Endothelial cell of umbilical vein (primary cell): ENCODE measurements at places on chromosomes 11 and 22. TPM values are rescaled to one million over a fixed set of nuclear protein-coding genes. Genes with fewer than 3 reads are reported as not detected.

- peaks cover 29% of the 10 kb centered on the region for H3K4me1 ChIP-seq
- no peak overlapping the region for H3K27ac ChIP-seq
- peak overlapping the region; percentile 56 for H3K4me3 ChIP-seq
- peaks cover 57% of the 10 kb centered on the region for H3K27me3 ChIP-seq
Observed at GRCh38 chr11:16606784-16607674, 131.4 kb upstream of the C11orf58 start.

GRCh38 chr22:29830585-29830984 lies 7.5 kb downstream of the ASCC2 start:
- no peak overlapping the region for H3K4me3 ChIP-seq
- H3K27me3 ChIP-seq: no peaks in the 10 kb centered on the region
- DNase-seq: no peak
- peaks cover 2% of the 10 kb centered on the region for H3K36me3 ChIP-seq
- no peaks in the 10 kb centered on the region for H3K4me1 ChIP-seq
- H3K27ac ChIP-seq: no peak overlapping the region

- peak overlapping the region; percentile 87 for H3K27ac ChIP-seq
- no peaks in the 10 kb centered on the region for H3K27me3 ChIP-seq
- no peak overlapping the region for H3K4me3 ChIP-seq
- peak; percentile 46 for DNase-seq
- H3K36me3 ChIP-seq: no peaks in the 10 kb centered on the region
Observed at GRCh38 chr11:74320538-74320937, 9.1 kb upstream of the P4HA3 start.

DNA sequence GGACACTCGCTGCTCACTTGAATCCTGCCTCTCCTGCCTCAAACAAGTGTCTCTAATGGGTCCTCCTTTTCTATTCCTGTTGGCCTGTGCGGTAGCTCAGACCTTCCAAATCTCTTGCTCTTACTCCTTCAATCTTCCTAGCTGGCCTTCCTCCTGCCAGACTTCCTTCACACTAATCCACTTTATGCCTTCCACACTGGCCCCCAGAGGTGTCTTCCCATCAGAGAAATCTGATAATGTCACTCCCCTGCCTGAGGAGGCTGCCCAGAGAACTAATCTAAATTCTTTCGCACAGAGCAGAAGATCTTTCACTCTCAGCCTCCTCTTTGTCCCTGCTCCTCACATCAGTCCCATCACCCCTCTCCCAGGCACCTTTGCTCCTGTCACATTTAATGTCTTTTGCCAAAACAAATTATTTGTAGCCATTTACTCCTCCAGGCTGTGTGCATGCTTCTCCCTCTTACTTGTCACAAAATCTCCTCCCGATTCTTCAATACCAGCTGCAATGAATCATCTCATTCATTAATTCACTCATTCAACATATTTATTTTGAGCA lies 175.7 kb downstream of the MAML2 start:
- no peak for DNase-seq
- H3K4me1 ChIP-seq: peaks cover 28% of the 10 kb centered on the region
- no peaks in the 10 kb centered on the region for H3K36me3 ChIP-seq
- H3K27ac ChIP-seq: no peak overlapping the region
- no peak overlapping the region for H3K4me3 ChIP-seq
- H3K27me3 ChIP-seq: no peaks in the 10 kb centered on the region

- H3K4me1 ChIP-seq: no peaks in the 10 kb centered on the region
- H3K27ac ChIP-seq: no peak overlapping the region
- H3K4me3 ChIP-seq: no peak overlapping the region
- no peaks in the 10 kb centered on the region for H3K27me3 ChIP-seq
- no peak for DNase-seq
Observed at GRCh38 chr22:45529105-45529504, 26.4 kb downstream of the FBLN1 start.

GRCh38 chr22:21823740-21824444 lies 43.6 kb downstream of the MAPK1 start:
- peak; percentile 22 for DNase-seq
- H3K27me3 ChIP-seq: no peaks in the 10 kb centered on the region
- H3K4me1 ChIP-seq: peaks cover 23% of the 10 kb centered on the region
- H3K4me3 ChIP-seq: no peak overlapping the region
- no peaks in the 10 kb centered on the region for H3K36me3 ChIP-seq

DNA sequence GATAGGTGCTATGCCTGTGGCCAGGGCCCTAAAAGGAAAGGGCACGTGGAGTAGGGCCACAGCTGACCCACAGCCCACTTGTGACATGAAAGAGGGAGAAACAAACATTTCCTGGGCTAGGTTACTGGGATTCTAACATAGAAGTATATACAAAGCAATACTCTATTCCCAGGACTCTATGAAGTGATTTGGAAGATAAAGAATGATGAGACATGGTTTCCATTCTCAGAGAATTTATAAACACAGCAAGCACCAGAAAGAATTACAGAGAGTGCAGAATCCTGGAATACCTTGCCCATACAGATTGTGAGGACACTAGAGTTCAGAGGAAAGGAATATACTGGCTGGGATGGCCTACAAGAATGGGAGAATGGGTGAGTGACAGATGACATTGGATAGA lies 86.4 kb downstream of the KIRREL3 start:
- no peaks in the 10 kb centered on the region for H3K4me1 ChIP-seq
- no peak overlapping the region for H3K4me3 ChIP-seq
- no peak for DNase-seq
- no peaks in the 10 kb centered on the region for H3K36me3 ChIP-seq
- H3K27me3 ChIP-seq: no peaks in the 10 kb centered on the region

DNA sequence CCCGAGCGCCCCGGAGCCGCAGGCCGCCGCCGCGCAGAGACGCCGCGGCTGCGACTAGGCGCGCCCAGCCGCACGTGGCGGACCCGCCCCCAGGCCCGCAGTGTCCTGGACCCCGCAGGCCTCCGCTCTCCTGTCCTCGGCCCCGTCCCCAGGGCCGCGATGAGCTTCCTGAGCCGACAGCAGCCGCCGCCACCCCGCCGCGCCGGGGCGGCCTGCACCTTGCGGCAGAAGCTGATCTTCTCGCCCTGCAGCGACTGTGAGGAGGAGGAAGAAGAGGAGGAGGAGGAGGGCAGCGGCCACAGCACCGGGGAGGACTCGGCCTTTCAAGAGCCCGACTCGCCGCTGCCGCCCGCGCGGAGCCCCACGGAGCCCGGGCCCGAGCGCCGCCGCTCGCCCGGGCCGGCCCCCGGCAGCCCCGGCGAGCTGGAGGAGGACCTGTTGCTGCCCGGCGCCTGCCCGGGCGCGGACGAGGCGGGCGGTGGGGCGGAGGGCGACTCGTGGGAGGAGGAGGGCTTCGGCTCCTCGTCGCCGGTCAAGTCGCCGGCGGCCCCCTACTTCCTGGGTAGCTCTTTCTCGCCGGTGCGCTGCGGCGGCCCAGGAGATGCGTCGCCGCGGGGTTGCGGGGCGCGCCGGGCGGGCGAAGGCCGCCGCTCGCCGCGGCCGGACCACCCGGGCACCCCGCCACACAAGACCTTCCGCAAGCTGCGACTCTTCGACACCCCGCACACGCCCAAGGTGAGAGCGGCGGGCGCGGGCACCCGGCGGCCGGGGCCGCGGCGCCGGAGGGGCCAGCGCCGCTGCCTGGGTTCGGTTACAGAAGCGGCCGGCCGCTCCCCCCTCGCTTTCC lies 528 bp downstream of the WEE1 start:
- no peaks in the 10 kb centered on the region for H3K27me3 ChIP-seq
- peaks cover 27% of the 10 kb centered on the region for H3K4me1 ChIP-seq
- peak overlapping the region; percentile 83 for H3K27ac ChIP-seq
- no peak for DNase-seq
- H3K4me3 ChIP-seq: peak overlapping the region; percentile 97

GRCh38 chr11:127804747-127805400 lies 782.5 kb downstream of the ETS1 start:
- H3K27me3 ChIP-seq: no peaks in the 10 kb centered on the region
- no peak overlapping the region for H3K4me3 ChIP-seq
- no peaks in the 10 kb centered on the region for H3K36me3 ChIP-seq

- H3K36me3 ChIP-seq: no peaks in the 10 kb centered on the region
- H3K4me3 ChIP-seq: peak overlapping the region; percentile 96
- H3K27ac ChIP-seq: peak overlapping the region; percentile 44
- peaks cover 24% of the 10 kb centered on the region for H3K4me1 ChIP-seq
- no peaks in the 10 kb centered on the region for H3K27me3 ChIP-seq
- DNase-seq: no peak
Observed at GRCh38 chr22:43955883-43956782, 891 bp downstream of the SAMM50 start.

- no peaks in the 10 kb centered on the region for H3K36me3 ChIP-seq
- no peaks in the 10 kb centered on the region for H3K4me1 ChIP-seq
- H3K4me3 ChIP-seq: no peak overlapping the region
- no peak for DNase-seq
- no peaks in the 10 kb centered on the region for H3K27me3 ChIP-seq
- no peak overlapping the region for H3K27ac ChIP-seq
Observed at GRCh38 chr11:2583605-2583958, 116.2 kb downstream of the KCNQ1OT1 start.

DNA sequence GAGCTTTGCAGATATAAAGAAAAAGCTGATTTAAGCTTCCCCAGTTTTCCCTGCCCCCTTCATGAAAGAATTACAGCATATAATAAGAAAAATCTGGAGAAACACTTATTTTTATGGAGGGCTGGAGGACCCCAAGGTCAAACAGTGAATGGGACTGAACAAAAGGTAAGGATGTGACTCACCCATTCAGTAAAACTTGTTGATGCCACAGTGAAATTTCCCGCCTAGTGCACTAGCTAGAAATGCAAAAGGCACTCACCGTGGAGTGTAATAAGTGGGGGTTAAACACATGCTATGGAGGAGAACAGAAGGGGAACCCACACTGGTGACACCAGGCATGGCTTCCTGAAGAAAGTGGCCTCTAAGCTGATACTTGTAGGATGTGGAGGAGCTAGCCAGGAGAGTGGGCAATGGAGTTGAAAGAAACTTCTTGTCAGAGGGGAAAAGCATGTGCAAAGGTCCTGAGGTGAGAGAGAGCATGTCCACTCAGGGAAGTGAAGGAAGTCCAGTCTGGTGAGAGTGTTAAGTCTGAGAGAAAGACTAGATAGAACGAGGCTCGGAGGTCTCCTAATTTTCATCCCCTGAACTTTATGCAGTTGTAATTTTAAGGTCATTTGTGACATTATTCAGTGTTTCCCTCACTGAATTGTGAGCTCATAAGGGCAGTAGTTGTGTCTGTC lies 77.1 kb downstream of the MIAT start:
- no peaks in the 10 kb centered on the region for H3K27me3 ChIP-seq
- peak; percentile 91 for DNase-seq
- H3K36me3 ChIP-seq: no peaks in the 10 kb centered on the region
- no peak overlapping the region for H3K4me3 ChIP-seq

DNA sequence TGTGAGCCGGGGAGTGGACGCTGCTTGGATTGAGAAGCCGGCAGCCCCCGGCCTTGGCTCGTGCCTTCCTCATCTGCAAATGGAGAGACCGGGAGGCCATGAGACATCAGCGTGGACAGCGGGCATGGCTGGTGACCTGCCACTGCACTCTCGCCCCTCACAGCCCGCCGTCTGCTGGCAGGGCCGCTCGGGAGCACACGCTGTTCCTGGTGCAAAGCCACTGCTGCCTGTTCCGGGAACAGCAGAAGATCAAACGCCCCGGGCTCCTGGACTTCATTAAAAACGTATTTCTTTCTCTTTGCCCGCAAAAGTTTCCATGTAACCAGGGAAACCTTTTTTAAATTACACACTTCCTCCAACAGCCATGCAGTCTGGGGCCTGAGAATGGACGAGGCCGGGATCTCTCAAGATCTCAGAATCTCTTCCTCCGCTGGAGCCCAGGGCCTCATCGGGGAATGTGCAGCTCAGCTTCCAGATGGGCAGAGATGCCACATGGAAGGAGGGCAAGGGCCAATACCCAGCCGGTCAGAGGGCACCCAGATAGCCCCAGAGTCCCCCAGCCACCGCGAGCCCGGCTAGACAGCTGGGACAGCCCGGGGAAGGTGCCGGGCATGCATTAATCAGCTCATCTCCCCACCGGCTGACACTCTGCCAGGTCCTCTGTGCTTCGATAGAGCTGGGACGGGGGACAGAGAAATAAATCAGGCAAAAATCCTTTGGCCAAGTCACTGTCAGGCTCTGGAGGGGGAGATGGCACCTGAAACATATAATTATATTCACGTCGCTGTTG lies 62.8 kb upstream of the PRR5 start:
- no peak overlapping the region for H3K4me3 ChIP-seq
- peak; percentile 36 for DNase-seq
- H3K4me1 ChIP-seq: peaks cover 8% of the 10 kb centered on the region
- H3K27me3 ChIP-seq: no peaks in the 10 kb centered on the region

GRCh38 chr11:30481796-30482195 lies 104.4 kb downstream of the MPPED2 start:
- DNase-seq: no peak
- no peak overlapping the region for H3K27ac ChIP-seq
- no peaks in the 10 kb centered on the region for H3K36me3 ChIP-seq
- no peaks in the 10 kb centered on the region for H3K27me3 ChIP-seq
- no peaks in the 10 kb centered on the region for H3K4me1 ChIP-seq

DNA sequence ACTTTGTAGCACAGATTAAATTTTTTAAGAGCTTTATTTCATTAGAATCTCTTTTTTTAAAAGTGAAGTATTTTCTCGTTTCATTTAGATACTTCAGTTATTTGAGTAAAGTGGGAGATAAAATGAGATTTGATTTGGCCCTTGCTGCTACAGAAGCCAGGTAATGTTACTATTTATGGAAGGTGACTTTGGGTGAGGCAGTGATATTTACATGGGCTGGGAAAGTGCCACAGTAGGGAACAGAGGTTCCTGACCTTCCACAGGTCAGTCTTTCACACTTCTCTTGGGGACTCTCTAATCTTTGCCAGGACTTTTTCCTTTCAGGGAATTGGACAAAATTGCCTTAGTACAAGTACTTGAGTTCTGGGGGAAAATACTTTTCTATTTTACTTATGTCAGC lies 20.4 kb downstream of the CTR9 start:
- H3K36me3 ChIP-seq: peaks cover 28% of the 10 kb centered on the region
- DNase-seq: no peak
- H3K27ac ChIP-seq: no peak overlapping the region
- no peaks in the 10 kb centered on the region for H3K4me1 ChIP-seq
- no peak overlapping the region for H3K4me3 ChIP-seq

- DNase-seq: peak; percentile 50
- H3K27me3 ChIP-seq: no peaks in the 10 kb centered on the region
- no peak overlapping the region for H3K27ac ChIP-seq
- no peaks in the 10 kb centered on the region for H3K4me1 ChIP-seq
Observed at GRCh38 chr11:93089474-93090102, 108.2 kb downstream of the SLC36A4 start.

GRCh38 chr11:11553573-11553972 lies 68.2 kb downstream of the GALNT18 start:
- no peaks in the 10 kb centered on the region for H3K4me1 ChIP-seq
- H3K27ac ChIP-seq: no peak overlapping the region
- no peaks in the 10 kb centered on the region for H3K27me3 ChIP-seq
- H3K4me3 ChIP-seq: no peak overlapping the region
- H3K36me3 ChIP-seq: no peaks in the 10 kb centered on the region

- H3K4me1 ChIP-seq: peaks cover 23% of the 10 kb centered on the region
- no peak for DNase-seq
- no peaks in the 10 kb centered on the region for H3K27me3 ChIP-seq
Observed at GRCh38 chr11:128581561-128582272, 5.6 kb downstream of the ETS1 start.

Gene C11orf86
- total RNA-seq: not detected in 2 replicates

Gene CST6
- total RNA-seq: 0.46 and 0.92 TPM in 2 replicates

Gene MOGAT2
- not detected in 2 replicates for total RNA-seq

Gene OR5D14
- total RNA-seq: not detected in 2 replicates

Gene WT1
- total RNA-seq: not detected in 2 replicates

Gene CDC42BPG
- total RNA-seq: 0.42 and 0.62 TPM in 2 replicates

Gene UPK2
- total RNA-seq: not detected in 2 replicates

Gene COA4
- total RNA-seq: 58.1 and 72.1 TPM in 2 replicates

Gene RAB38
- 2.1 and 3.6 TPM in 2 replicates for total RNA-seq

Gene BARX2
- total RNA-seq: not detected in 2 replicates

Gene RNF121
- total RNA-seq: 61.4 and 61.7 TPM in 2 replicates
